ENCODE measurements at places on chromosomes 7 and 10. TPM values are rescaled to one million over a fixed set of nuclear protein-coding genes. Genes with fewer than 3 reads are reported as not detected.

The CFAP69 gene
- 0.85 TPM for total RNA-seq

The NEUROG3 gene
- not detected for total RNA-seq

The VWA2 gene
- total RNA-seq: not detected

The HHEX gene
- 18.5 TPM for total RNA-seq

The RADIL gene
- 42.4 TPM for total RNA-seq

DNA sequence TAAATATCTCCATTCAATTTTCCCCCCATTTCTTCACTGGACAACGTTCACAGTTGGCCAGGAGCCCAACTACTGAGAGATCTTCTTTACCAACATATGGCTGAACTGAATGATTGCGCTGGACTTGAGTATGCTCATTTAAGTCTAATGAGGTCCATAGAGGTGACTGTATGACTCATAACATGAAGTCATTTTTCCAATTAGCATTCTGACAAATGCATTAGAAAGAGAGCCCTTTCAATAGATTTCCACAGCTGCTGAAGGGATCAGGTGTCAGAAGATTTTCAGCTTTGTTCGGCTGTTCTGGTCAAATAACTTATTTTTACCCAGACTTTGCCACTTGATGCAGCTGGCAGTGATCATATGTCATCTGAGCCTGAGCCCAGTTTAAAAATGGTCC lies 438.0 kb downstream of the ETV1 start:
- no peak for DNase-seq

DNA sequence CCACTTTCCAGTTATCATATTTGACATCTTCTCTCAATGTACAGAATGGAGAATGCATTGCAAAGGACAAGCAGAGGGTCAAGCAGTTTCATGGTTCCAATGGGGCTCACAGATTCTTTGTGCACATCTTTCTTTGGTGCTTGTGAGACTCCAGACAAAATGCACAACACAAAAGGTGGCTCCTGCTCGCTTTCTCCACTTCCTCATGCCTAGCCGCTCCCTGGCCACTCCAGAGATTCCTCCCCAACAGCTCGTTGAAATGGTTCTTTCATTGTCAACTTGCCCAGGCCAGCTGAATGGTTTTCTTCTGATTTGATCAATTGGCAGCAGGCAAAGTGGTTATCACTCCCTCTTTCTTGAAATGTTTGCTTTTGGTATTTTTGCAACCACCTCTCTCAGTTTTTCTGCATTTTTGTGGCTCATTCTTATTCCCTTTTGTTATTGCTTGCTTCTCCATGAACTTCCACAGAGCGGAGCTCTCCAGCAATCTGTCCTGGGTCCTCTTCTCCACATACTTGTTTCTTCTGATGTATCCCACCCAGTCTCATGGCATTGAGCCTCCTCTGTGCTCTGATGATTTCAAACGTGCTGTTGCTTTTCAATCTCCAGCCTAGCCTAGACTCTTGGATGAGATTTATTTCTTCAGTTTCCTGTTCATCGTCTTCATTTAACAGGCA lies 507.8 kb upstream of the MKI67 start:
- DNase-seq: no peak

DNA sequence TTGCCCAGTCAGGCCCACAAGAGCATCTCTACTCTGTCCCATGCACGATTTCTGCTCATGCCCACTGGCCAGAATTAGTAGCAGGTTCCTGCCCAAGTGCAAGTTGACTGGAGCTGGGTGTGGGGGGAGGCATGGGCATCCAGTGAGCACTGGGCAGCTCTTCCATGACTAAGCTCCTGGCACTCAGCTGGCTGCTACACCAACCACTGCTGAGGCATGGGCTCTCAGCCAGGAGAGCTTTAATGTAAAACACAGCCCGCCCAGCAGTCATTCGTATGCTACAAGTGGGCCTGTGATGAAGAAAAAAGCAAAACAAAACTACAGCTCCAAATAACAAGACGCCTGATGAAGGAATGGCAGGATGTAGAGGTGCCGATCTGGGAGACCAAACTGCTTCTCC lies 335.4 kb upstream of the PFKP start:
- DNase-seq: no peak

- DNase-seq: no peak
Measured at GRCh38 chr7:29142021-29142727, 4.2 kb downstream of the CPVL start.

- no peak for DNase-seq
Measured at GRCh38 chr7:131586259-131586658, 29.8 kb upstream of the PODXL start.

GRCh38 chr10:12854988-12855387 lies 146.5 kb downstream of the CCDC3 start:
- DNase-seq: no peak

- DNase-seq: no peak
Measured at GRCh38 chr7:1966631-1967200, 266.0 kb downstream of the MAD1L1 start.
